ENCODE measurements at places on chromosomes 5 and 9.

DNA sequence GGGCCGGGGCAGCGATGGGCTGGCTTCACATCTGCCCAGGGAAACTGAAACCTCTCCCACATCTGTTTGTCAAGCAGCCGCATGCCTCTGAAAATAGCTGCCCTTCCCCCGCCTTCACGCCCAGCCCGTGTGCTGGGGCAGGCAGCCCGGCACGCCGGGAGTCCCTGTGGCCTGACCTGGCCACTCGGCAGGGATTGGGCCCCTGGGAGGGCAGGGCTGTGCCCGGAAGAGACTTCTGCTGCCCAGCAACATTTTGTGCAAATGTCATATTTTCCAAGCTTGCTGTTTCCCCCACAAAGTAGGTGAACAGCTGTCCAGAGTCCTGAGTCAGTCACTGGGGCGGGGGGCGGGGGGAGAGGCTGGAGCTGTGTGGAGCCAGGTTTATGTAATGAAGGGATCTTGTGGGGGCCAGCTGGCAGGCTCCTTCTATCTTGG, 8.2 kb downstream of the COL27A1 start:
- no peak for DNase-seq

DNA sequence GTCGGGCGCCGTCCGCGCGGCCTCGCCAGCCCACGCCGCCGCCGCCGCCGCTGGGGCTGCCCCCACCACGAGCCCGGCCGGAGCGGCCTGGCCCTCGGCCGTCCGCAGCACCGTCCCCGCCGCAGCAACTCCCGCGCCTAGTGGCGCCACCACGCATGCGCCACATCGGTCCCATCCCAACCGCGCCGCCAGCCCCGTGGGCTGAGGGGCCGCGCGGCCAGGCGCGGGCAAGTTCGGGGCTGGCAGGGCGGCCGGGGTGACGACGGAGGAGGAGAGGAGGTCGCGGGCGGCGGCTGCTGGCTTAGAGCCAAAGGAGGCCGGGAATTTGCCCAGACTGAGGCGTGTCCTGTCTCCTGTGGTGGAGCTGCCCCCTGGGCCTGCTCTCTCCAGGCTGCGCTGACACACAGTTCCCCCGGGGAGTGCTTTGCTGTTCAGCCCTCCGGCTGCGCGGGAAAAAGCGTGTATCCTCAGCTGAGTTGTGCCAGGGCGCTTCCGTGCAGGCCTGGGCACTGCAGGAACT, at the start of gene TUSC1:
TSS of gene TUSC1 (minus strand) at position 298 of the 520 bp plus-strand sequence. CDS start at position 166, 132 bp downstream.
- peak; percentile 70 for DNase-seq

GRCh38 chr5:180959661-180960060, 29.0 kb upstream of the BTNL3 start:
- no peak for DNase-seq

- peak; percentile 59 for DNase-seq
These were observed at the start of gene ZNF618 for GRCh38 chr9:113876151-113876992. TSS of gene ZNF618 (plus strand) at chr9:113876309. CDS start at chr9:113876381, 72 bp downstream.

DNA sequence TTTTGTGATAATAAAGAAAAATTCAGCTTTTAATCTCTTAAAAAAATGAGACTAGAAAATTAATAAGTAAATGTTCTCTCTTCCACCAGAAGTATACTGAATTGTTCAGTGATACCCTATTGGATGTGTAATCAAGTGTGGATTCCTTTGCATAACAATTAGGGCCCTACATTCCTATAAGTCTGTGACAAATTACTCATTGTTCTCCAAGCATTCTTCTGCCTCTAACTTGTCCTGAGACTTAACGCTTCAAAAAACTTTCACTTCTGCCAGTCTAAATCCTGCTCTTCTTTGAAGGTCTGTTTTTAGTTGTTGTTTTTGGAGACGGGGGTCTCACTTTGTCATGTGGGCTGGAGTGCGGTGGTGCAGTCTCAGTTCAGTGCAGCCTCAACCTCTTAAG, 9.2 kb upstream of the DDX46 start:
- DNase-seq, result peak; percentile 78

DNA sequence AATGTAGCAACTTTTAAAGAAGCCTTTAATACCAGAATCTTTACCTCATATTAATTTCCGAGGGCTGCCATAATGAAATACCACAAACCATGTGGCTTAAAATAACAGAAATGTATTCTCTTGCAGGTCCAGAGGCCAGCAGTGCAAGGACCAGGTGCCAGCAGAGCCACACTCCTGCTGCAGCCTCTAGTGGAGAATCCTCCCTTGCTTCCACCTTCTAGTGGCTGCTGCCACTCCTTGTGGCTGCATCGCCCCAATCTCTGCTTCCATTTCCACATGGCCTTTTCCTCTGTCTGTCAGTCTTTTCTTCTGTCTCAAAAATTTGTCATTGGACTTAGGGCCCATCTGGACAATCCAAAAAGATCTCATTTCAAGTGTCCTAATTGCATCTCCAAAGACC, 401.5 kb downstream of the EFNA5 start:
- DNase-seq, result no peak

DNA sequence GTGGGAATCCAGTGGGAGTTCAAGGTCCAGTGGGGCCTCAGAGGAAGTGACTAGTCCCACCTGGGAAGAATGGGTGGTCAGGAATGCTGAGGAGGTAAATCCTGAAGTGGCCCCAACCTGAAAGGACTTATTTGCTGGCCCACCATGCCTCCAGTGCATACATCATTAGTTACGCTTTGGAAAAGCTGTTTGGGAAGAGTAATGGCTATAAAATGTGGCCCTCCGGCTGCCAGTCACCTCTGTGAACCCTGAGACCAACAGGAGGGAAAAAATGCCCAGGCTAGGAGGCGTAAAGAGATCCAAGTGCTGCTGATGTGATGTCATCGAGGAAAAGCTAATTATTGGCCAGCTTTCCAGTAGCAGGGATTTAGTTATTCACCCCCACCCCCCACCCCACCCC, 2.7 kb upstream of the SLC26A2 start:
- DNase-seq, result no peak

DNA sequence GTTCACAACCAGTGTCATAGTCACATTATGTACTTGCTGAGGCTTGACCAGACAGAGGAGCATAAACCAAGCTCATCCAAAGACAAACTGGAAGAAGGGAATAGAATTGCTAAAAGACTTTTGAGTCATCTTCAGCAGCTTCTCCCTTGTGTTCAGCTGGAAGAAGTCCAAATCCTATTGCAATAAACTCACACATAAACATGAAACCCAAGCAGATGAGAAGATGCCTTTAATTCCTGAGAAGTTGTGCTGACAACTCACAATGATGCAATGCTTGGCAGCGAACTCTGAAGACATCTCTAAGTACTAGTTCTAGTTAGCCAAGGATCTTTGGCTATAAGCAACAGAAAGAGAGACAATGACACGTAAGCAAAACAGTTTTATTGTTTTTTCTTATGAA, 642.1 kb downstream of the KCTD16 start:
- DNase-seq, result no peak

- DNase-seq, result no peak
These were observed 447.4 kb upstream of the WWC1 start for GRCh38 chr5:167843881-167844572.

DNA sequence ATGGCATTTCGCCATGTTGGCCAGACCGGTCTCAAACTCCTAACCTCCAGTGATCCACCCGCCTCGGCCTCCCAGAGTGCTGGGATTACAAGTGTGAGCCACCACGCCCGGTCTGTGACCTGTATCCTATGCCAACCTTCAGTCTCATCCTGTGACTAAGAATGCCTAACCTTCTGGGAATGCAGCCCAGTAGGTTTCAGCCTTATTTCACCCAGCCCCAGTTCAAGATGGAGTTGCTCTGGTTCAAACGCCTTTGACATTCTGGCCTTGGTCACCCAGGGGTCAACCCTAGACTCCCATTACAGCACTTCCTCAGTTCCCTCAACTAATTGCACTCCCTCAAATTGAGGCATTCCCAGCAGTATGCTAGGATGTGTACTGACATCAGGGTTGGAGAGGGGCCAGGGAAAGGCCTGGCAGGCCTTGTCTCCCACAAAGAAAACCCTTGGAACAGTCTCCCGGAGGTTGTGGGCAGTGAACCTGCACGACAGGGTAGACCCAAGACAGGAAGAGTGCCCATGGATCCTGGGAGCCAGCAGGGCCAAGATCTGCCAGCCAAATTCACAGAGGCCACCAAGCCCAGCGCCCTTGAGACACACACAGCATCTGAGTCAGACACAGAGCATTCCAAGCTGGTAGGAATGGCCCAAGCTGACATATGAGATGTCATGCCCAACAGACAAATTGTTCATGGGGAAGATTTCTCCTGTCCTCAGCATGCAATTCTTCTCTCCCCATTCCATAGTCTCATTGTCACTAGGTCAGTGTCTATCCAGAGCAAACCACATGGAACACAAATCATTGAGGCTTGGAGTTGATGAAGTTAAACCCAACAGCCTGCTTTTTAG, 24.9 kb upstream of the SMU1 start:
- no peak for DNase-seq

DNA sequence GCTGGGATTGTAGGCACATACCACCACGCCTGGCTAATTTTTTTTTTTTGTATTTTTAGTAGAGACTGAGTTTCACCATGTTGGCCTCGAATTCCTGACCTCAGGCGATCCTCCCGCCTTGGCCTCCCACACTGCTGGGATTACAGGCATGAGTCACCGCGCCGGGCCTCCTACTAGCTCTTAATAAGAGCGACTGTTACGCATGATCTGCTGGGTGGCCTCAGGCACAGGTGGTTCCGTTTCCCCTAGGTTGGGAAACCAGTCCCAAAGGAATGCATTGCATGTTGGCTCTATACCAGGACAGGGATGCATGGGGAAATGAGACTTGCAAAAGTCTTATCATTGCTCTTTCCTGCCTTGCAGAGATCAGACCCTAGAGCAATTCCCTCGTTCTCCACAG, 184.7 kb upstream of the PPP1R26 start:
- no peak for DNase-seq

GRCh38 chr9:93958819-93959682, 3.9 kb upstream of the BARX1 start:
- DNase-seq, result peak; percentile 34

- peak; percentile 30 for DNase-seq
These were observed 519 bp downstream of the ZER1 start for GRCh38 chr9:128771094-128771721.

GRCh38 chr5:119059740-119060255, 11.1 kb upstream of the DMXL1 start:
- DNase-seq, result no peak

DNA sequence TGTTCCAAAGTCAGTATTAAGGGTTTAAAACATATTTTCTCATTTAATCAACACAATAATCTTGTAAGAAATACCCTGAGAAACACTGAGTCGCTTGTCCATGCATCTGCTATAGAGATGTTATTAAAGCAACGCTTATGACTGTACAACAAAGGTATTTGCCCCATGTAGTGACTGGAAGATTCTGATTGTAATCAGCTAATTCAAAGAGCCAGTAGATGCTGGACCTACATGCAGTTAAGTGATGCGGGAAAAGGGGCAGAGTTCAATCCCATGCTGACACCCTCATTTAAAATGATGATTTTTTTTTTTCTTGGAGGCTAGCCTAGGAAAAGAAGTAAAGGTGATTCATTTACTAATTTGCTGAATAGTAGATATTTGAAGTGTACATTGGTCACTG, 149.3 kb upstream of the MTAP start:
- no peak for DNase-seq

GRCh38 chr5:76836585-76836984, 13.2 kb upstream of the S100Z start:
- no peak for DNase-seq

DNA sequence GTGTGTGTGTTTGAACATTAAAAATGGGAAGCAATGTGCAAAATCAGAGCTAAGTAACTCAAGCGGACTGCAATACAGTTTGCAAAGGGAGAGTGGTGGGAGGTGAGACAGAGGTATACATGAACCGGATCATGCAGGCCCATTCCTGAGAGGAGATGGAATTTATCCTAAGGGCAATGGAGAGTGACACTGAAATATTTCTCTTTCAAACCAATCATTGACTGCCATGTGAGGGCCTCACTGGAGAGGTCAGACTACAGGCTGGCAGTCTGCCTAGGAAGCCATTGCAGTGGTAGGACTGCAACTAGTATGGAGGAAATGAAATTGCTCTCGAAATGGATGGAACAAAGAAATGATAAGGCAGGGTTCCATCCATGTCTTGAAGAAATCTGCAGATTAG, 34.8 kb downstream of the TNFSF15 start:
- no peak for DNase-seq

DNA sequence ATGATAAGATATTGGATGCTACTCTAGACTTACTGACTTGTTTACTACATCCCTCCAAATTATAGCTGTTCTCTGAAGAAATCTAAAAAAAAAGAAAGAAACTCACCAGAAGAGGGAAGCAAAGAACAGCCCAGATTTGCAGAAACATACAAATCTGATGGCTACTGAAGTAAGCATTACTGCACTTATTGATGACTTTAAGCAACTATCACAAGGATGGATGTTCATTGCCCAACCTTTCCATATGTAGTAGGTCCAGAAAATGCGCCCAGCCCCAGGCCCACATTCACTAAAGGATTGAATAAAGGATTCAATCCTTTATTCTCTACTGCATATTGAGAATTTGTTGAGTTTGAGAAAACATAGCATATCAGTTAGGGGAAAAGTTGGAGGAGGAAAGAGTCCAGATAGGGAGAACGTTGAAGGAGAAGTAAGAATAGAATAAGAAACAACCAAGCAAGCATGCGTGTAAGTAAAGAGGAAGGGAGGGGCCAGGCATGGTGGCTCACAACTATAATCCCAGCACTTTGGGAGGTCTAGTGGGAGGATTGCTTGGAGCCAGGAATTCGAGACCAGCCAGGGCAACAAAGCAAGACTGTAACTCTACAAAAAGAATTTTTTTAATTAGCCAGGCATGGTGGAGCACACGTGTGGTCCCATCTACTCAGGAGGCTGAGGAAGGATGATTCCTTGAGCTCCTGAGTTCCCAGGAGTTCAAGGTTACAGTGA, 33.8 kb upstream of the DTWD2 start:
- no peak for DNase-seq

GRCh38 chr9:124267271-124267807, 9.6 kb downstream of the NEK6 start:
- no peak for DNase-seq

DNA sequence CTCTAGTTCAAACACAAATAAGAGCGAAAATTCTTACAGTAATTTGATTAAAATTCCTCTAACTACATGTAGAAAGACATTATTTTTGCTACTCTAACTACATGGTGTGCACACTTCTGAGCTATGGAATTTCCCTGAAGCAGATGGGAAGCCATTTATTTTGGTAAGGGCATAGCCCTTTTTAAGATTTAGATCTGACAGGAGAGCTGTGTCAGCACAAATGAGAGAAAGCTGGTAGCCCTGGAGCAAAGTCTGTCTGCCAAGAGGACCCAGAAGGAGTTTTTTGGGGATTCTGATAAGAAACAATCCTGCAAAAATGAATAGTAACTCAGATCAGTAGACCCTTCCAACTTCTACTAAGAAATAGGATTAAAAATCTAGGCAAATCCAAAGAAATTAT, 595.9 kb upstream of the MEF2C start:
- DNase-seq, result no peak

GRCh38 chr5:170076211-170076610, 29.5 kb upstream of the FOXI1 start:
- DNase-seq, result no peak

DNA sequence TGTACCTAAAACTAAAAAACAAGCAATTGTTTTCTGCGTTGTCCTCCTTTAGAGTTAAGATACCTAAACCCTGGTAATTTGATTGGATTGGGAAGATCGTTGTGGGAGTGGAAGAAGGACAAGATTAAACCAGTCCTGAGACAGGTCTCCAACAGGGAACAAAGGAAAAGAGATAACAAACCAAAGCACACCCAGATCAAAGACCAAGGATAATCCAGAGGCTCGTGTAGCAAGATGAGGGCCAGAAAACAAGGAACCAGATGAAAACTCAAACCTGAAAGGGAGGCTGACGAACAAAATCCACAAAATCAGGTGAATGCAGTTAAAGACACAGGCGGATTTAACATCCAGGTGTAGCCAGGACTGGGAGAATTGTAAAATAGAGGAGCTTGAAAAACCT, 618.1 kb downstream of the SLCO4C1 start:
- no peak for DNase-seq
